ENCODE measurements at places on chromosomes 16 and 17.

- no peak for DNase-seq
These were observed 2.3 kb downstream of the KRTAP1-5 start for GRCh38 chr17:41024697-41025096.

DNA sequence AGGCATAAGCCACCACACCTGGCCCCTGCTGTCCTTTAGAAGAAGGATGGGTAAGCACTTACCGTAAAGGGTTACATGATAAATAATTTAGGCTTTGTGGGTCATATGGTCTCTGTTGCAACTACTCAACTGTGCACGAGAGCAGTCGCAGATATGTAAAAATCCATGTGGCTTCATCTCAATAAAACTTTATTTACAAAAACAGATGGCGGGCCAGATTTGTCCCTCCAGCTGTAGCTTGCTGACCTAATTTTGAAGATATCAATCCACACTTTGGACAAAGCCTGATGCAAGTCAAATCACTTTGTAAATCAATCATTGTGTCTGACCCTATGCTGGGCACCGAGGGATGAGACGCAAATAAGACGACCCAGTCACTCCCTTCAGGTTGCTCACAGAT lies 12.1 kb downstream of the TEKT5 start:
- no peak for DNase-seq

GRCh38 chr17:69883120-69883519 lies 191.9 kb upstream of the KCNJ16 start:
- no peak for DNase-seq

GRCh38 chr17:81429821-81430551 lies 34.7 kb downstream of the BAHCC1 start:
- DNase-seq, result no peak

GRCh38 chr16:17271687-17272086 lies 199.1 kb downstream of the XYLT1 start:
- DNase-seq, result no peak

DNA sequence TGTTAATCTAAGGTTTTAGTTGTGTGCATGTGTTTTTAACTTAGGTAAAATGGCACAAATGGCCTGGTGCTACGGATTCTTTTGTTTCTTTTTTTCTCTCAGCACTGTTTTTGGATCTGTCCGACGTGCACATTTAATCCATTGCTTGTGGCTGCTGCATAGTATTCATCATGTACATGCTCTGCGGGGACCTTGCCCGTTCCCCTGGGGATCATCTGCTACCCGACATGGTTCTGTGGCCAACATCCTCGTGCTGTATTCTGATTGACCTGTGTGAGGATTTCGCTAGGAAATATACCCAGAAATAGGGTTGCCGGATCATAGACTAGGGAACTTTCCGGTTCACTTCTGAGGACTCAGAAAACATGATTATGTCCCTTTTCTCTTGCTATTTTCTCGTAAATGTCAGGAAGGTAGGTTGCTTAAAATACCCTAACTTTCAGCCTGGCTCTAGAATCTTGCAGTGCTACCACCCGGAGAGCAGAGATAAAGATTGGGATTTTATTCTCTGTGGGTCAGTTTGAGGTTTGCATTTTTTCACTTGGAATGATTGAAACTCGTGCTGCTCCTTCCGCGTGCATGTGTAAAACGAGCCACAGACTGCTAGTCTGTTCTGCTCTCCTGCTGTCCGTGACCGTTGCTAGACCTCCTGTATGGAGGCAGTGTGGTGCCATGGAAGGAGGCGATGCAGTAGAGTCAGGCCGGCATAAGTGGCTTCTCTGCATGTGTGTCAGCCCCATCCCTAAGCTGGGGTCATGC lies 42.9 kb downstream of the LDHD start:
- no peak for DNase-seq

GRCh38 chr16:27969574-27969973 lies 93.9 kb downstream of the GSG1L start:
- no peak for DNase-seq

- DNase-seq, result no peak
These were observed 11.7 kb downstream of the C17orf67 start for GRCh38 chr17:56821847-56822534.

- DNase-seq, result no peak
These were observed 6.1 kb downstream of the DRC3 start for GRCh38 chr17:17978481-17979424.

- no peak for DNase-seq
These were observed 3.2 kb downstream of the CDH8 start for GRCh38 chr16:62033065-62033464.

DNA sequence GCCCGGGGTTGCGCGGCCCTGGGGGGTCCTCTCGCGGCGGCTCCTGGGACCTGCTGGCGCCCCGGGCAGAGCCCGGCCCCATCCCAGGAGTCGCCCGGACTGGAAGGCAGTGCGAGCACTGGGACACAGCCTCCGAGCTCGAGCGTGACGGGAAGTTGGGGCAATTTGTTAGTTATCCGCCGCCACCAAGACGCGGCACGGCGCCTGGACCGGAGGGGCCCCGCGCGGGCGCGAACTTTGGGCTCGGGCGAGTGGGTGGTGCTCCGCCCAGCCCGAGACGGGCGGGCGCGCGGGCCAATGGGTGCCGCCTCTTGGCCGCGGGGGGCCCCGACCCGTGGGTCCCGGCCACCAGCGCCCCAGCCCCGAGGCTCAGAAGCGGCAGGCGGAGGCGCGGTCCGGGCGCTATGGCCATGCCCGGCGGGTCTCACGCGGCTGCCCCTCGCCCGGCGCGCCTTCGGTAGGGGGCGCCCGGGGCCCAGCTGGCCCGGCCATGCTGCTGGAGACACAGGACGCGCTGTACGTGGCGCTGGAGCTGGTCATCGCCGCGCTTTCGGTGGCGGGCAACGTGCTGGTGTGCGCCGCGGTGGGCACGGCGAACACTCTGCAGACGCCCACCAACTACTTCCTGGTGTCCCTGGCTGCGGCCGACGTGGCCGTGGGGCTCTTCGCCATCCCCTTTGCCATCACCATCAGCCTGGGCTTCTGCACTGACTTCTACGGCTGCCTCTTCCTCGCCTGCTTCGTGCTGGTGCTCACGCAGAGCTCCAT lies at the start of gene ADORA2B:
Gene ADORA2B, plus strand, starts transcription at position 372 of the 768 bp plus-strand sequence. Its CDS starts 119 bp downstream, at position 491.
- peak; percentile 29 for DNase-seq

GRCh38 chr16:54361246-54361645 lies 74.7 kb upstream of the IRX3 start:
- DNase-seq, result no peak

DNA sequence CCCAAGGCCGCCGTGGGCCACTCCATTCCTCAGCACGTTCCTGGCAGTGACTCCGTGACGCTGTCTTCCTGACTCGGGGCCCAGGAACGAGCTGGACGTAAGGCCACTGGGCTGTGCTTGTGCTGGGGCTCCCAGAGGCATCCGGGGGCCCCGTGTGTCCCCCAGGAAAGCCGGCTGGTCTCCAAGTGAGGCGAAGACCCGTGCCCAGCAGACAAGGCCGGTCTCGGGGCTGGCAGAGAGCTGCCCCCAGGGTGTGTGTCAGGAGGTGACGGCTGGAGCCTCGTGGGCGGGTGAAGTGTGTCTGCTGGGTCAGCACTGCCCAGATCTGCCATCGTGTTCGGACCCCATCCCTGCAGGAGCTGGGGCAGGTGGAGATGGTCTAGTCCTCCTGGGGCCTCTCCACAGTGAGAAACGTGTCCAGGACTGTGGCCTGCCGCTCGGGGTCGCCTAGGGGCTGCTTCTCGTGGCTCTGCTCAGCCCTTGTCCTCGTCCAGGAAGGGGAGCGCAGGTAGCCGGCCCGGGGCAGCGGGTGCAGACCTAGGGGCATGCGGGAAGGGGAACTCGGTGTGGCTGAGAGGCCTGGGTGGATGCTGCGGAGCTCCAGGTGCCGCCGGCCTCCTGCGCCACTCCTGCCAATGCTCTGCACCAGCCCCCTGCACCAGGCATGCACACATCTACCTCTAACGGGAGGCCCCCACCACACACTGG lies 13.1 kb downstream of the DBNDD1 start:
- no peak for DNase-seq

- no peak for DNase-seq
These were observed 6.1 kb upstream of the WFIKKN2 start for GRCh38 chr17:50829332-50829731.

DNA sequence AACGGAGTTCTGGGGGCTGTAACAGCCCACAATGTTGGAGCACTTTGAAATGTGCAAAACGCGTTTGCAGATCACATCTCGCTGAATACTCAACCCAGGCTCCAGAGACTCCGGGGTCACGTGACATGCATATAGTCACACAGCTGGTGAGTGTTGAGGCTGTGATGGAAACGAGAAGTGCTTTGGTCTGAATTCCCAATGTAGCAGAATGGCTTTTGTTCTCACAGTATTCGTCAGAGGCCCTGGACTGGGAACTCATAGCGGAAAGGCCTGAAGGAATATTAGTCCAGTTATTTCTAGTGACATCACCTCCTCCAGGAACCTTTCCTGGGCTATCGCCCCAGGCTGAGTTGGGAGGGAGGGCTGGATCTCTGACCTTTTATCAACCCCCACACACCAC lies 95.8 kb upstream of the CRHR1 start:
- no peak for DNase-seq

- DNase-seq, result peak; percentile 16
These were observed 428 bp downstream of the SGSM2 start for GRCh38 chr17:2337544-2338314.

GRCh38 chr17:1160591-1161390 lies 19.0 kb downstream of the ABR start:
- DNase-seq, result no peak

DNA sequence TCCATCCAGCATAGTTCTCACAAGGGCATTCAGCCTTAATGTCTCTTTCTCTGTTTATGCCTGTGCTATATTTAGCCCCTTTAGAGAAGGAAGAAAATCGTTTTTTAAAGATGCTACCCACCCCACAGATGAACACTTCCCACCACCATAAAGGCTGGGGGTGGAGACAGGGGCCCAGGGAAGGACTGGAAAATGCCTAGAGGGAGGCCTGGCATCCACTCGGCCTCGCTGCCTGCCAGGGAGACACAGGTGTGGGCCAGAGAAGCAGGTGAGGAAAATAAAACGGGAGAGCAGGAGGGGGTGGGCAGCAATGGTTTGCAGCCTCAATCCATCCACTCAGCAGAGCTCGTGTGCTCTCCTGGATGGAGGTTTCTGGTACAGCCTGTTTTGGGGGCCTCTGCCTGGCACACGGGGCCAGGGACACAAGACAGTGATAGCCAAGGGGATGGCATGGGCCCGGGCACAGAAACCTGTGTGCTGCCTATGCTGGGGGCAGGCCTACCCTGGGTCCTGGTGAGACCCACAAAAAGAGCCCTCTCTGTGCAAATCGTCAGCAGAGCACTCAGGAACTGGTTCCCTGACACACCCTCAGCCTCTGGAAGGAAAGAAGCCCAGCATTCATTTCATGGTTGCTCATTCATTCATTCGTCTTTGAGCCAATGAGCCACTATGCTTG lies 121.4 kb downstream of the C16orf78 start:
- no peak for DNase-seq

DNA sequence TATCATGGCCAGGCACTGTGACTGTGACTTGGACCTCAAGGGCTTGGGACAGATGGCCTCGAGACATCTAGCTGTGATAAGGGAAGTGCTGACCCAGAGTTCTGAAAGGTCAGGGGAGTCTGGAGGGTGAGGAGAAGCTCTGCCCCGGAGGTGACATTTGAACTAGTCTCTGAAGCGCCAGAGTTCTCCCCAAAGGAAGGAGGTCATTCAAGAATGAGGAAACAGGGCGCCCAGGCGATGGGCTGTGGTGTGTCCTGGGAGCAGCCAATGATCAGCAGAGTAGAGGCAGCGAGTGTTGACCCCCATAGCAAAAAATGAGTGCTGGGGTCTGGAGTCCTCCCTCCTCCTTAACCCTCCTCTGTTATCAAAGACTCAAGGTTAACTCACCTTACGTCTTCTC lies 4.9 kb downstream of the STARD3 start:
- no peak for DNase-seq

- no peak for DNase-seq
These were observed 225.1 kb upstream of the CA10 start for GRCh38 chr17:52383493-52384100.

DNA sequence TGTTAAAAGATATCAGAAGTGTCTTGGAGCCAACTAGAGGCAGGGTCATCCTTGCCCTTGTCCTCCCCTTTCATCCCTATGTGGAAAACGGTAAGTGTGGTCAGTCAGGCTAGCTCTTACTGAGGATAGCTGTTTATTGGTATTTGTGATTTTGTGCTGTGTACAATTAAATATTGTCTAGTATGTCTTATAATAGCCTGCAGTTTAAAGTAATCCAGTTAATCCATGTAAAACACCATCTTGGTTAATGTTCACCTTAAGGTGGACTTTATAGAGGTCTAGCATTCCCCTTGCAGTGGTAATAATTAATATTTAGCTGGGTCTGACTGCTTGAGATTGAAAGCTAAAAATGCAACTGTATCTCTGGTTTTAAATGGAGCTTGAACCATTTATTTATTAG lies 25.6 kb downstream of the METTL9 start:
- no peak for DNase-seq

DNA sequence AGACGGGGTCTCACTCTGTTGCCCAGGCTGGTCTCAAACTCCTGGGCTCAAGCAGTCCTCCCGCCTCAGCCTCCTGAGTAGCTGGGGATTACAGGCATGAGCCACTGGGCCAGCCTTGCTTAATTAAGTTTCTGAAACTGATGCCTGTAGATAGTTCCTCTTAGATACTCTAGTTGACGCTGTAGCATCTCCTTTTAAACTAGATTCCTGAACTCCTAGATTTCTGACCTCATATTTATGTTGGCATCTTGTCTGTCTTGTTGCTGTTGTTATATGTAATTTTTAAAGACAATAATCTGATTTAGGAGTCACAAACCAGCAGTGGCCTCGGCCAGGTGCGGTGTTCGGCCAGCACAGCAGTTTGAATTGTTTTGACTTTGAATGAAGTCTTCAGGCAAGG lies 37.5 kb downstream of the DHRS7B start:
- no peak for DNase-seq

DNA sequence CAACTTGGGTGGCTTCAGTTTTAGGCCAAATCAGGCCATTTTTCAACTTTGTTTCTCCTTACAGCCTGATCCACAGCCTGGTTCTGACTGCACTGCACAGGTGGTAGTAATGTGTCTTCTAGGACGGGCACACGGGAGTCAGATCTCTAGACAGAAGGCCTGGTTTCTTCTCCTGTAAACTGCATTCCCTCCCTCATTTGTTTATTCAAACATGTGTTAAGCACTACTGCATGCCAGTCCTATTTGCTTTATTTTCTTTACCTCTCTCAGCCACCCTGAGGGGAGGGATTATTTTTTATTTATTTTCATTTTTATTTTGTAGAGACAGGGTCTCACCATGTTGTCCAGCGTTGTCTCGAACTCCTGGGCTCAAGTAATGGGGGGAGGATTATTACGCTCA lies 6.3 kb upstream of the KSR1 start:
- DNase-seq, result no peak

GRCh38 chr17:8800656-8801055 lies 1.5 kb upstream of the MFSD6L start:
- DNase-seq, result no peak

- DNase-seq, result no peak
These were observed 42.9 kb downstream of the CPD start for GRCh38 chr17:30421592-30421991.

- DNase-seq, result no peak
These were observed 30.7 kb upstream of the MYO18A start for GRCh38 chr17:29210879-29211278.

DNA sequence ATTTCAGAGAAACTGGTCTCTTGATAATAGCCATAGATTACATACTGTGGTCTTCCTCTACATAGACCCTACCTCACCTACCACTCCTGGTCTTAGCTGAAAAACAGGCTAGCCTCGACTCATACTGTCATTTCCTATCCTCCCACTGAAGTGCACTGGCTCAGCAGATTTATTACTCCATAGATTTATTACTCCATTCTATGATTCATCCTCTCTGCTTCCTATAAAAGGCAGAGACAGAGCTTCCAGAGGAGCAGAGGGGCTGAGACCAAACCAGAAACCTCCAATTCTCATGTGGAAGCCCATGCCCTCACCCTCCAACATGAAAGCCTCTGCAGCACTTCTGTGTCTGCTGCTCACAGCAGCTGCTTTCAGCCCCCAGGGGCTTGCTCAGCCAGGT lies at the start of gene CCL7:
Gene CCL7, plus strand, starts transcription at position 253 of the 400 bp plus-strand sequence. Its CDS starts 70 bp downstream, at position 323.
- no peak for DNase-seq

Measured in CD8-positive, alpha-beta T cell (primary cell).